HFFc6 (cell line): ENCODE measurements at places on chromosomes 1 and 21. TPM values are rescaled to one million over a fixed set of nuclear protein-coding genes. Genes with fewer than 3 reads are reported as not detected.

OLIG1 gene
- not detected in 2 replicates for total RNA-seq

SCP2 gene
- 131 to 155 TPM (median 140 TPM) in 3 replicates for total RNA-seq

CLCNKA gene
- total RNA-seq: not detected in 3 replicates

LCE1C gene
- total RNA-seq: not detected in 3 replicates

TLCD4 gene
- 0.18 to 0.26 TPM (median 0.19 TPM) in 3 replicates for total RNA-seq

MANEAL gene
- total RNA-seq: 9.9 to 10.9 TPM (median 10.1 TPM) in 3 replicates

OR6K3 gene
- not detected in 3 replicates for total RNA-seq

DNASE2B gene
- not detected in 3 replicates for total RNA-seq

AMIGO1 gene
- total RNA-seq: 4.2 to 8.2 TPM (median 7.2 TPM) in 3 replicates

- peaks cover 14% of the 10 kb centered on the region for H3K4me1 ChIP-seq
- H3K4me3 ChIP-seq: no peak overlapping the region
- peaks cover 14% of the 10 kb centered on the region for H3K36me3 ChIP-seq
Observed at GRCh38 chr1:246750752-246751151, 26.5 kb downstream of the SCCPDH start.

- peaks cover 15% of the 10 kb centered on the region; the same call in 1 of the 2 replicates for H3K27me3 ChIP-seq
- no peak for DNase-seq
- no peaks in the 10 kb centered on the region for H3K36me3 ChIP-seq
- H3K4me1 ChIP-seq: peaks cover 6% of the 10 kb centered on the region
- H3K27ac ChIP-seq: no peak overlapping the region
Observed at GRCh38 chr1:229945795-229946194, 121.2 kb upstream of the GALNT2 start.

DNA sequence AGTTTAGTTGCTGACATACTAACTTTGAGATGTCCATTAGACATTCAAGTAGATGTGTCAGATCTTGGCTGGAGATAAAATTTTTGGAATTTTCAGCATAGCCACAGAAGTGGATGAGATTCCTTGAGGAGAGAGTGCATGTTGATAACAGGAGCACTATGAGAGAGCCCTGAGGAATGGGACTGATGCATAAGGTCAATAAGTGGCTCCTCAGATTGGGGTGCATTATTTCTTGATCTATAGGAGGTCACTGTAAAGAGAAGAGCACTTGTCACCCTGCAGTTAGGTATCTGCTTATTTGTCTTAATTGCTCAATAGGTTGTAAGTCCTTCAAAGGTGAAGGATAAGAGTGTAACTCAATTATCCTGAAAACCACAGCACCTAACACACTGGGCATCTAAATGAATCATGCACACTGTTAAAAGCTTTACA lies 52.0 kb upstream of the TACSTD2 start:
- H3K36me3 ChIP-seq: peaks cover 9% of the 10 kb centered on the region
- peak overlapping the region; percentile 17 for H3K4me3 ChIP-seq
- peaks cover 31% of the 10 kb centered on the region for H3K4me1 ChIP-seq
- H3K27me3 ChIP-seq: peaks cover 2% of the 10 kb centered on the region; the same call in 1 of the 2 replicates

- H3K36me3 ChIP-seq: no peaks in the 10 kb centered on the region
- peaks cover 54% of the 10 kb centered on the region for H3K27me3 ChIP-seq
- H3K27ac ChIP-seq: no peak overlapping the region
Observed at GRCh38 chr1:204692841-204693356, 7.4 kb upstream of the LRRN2 start.

- no peak overlapping the region for H3K4me3 ChIP-seq
- H3K4me1 ChIP-seq: peaks cover 16% of the 10 kb centered on the region
- DNase-seq: no peak
- H3K36me3 ChIP-seq: peaks cover 8% of the 10 kb centered on the region; the same call in 1 of the 2 replicates
- H3K27ac ChIP-seq: no peak overlapping the region
Observed at GRCh38 chr1:205805082-205805711, 7.8 kb downstream of the SLC41A1 start.

- DNase-seq: peak; percentile 33
- peak overlapping the region; percentile 44; the same call in 1 of the 2 replicates for H3K27ac ChIP-seq
- H3K4me1 ChIP-seq: peaks cover 8% of the 10 kb centered on the region
Observed at GRCh38 chr21:37983336-37984095, 67.3 kb upstream of the KCNJ6 start.

DNA sequence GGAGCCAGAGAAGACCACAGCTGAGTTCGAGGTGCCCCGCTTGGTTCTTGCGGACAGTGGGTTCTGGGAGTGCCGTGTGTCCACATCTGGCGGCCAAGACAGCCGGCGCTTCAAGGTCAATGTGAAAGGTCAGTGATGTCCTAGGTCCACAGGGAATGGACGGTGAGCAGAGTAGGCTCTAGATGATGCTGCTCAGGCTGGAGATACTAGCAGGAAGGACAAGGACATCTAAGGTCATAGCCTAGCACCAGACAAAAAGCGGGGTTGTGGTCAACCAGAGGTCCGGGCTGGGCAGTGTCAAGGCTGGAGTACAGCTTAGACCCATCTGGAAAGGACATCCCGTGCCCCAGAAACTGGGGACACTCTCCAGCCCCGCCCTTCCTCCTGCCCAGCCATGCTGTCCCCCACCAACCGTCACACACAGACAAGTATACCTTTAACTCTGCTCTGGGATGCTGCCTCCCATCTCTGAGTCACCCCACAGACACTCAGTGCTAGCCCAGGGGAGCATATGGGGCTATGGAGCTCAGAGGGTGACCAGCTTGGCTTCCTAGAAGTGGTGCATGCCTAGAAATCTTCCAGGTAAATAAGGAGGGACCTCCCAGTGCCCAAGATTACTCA lies 8.7 kb downstream of the TIE1 start:
- peaks cover 10% of the 10 kb centered on the region; the same call in 1 of the 2 replicates for H3K4me1 ChIP-seq
- H3K27ac ChIP-seq: no peak overlapping the region
- H3K4me3 ChIP-seq: no peak overlapping the region
- no peaks in the 10 kb centered on the region for H3K36me3 ChIP-seq
- H3K27me3 ChIP-seq: peaks cover 24% of the 10 kb centered on the region

GRCh38 chr21:45857761-45858160 lies 123.8 kb upstream of the COL6A1 start:
- H3K4me3 ChIP-seq: no peak overlapping the region
- no peaks in the 10 kb centered on the region for H3K36me3 ChIP-seq
- peaks cover 6% of the 10 kb centered on the region for H3K27me3 ChIP-seq
- H3K4me1 ChIP-seq: peaks cover 20% of the 10 kb centered on the region
- H3K27ac ChIP-seq: no peak overlapping the region
- no peak for DNase-seq

DNA sequence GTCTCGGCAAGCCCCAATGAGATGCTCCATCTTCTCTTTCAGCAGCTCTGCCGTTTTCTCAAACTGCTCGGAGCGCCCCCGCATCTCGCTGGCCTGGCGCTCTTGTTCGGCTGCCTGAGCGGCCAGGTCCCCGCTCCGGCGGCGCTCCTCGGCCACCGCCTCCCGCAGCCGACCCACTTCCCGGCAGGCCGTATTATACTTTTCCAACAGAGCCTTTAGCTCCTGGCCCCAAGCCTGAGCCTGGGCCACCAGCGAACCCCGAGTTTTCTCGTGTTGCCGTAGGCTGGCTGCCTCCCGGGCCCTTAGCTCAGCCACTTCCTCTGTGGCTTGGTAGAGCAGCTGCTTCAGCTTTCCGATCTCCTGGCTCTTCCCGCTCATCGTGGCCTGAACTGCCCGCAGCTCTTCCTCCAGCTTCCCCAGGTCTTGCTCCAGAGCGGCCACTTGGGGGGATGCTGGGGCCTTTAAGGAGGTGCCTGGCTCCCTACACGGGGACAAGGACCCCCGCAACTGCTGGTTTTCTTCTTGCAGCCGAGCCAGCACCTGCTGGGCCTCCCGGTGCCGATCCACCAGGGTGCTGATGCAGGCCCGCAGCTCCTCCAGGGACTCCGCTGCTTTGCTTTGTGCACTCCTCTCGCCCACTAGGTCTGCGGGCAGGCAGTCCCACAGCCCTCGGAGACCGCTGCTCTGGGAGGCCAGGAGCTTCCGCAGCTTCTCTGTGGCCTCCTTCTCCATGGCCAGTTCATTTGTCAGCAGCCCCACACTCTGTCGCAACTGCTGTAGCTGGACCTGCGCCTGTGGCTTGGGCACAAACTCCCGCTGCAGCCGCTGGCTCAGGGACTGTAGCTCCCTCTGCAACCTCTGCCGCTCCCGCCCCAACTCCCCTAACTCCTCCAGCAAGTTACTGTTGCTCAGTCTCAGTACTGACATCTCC lies 13.4 kb upstream of the PIAS3 start:
- H3K27me3 ChIP-seq: peaks cover 22% of the 10 kb centered on the region
- H3K36me3 ChIP-seq: no peaks in the 10 kb centered on the region
- H3K27ac ChIP-seq: peak overlapping the region; percentile 77
- peak; percentile 25 for DNase-seq
- peak overlapping the region; percentile 87 for H3K4me3 ChIP-seq
- peaks cover 19% of the 10 kb centered on the region for H3K4me1 ChIP-seq

DNA sequence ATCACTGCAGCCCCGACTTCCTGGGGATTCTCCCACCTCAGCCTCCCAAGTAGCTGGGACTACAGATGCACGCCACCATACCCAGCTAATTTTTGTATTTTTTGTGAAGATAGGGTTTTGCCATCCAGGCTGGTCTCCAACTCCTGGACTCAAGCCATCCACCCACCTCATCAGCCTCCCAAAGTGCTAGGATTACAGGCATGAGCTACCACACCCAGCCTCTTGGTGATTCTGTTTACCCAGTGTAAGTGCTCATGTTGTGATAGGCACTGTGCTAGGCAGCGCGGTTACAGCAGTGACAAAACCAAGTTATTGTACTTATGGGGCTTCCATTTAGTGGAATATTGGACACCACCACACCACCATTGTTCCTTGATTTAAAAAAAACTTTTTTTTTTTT lies 9.7 kb upstream of the STX12 start:
- H3K36me3 ChIP-seq: peaks cover 5% of the 10 kb centered on the region; the same call in 1 of the 2 replicates
- H3K4me3 ChIP-seq: no peak overlapping the region
- no peaks in the 10 kb centered on the region for H3K27me3 ChIP-seq
- no peak overlapping the region for H3K27ac ChIP-seq

GRCh38 chr1:187451238-187451637 lies 622.5 kb downstream of the PLA2G4A start:
- H3K36me3 ChIP-seq: no peaks in the 10 kb centered on the region; the same call in 1 of the 2 replicates
- H3K27me3 ChIP-seq: no peaks in the 10 kb centered on the region
- DNase-seq: no peak
- H3K4me1 ChIP-seq: no peaks in the 10 kb centered on the region
- H3K27ac ChIP-seq: no peak overlapping the region

DNA sequence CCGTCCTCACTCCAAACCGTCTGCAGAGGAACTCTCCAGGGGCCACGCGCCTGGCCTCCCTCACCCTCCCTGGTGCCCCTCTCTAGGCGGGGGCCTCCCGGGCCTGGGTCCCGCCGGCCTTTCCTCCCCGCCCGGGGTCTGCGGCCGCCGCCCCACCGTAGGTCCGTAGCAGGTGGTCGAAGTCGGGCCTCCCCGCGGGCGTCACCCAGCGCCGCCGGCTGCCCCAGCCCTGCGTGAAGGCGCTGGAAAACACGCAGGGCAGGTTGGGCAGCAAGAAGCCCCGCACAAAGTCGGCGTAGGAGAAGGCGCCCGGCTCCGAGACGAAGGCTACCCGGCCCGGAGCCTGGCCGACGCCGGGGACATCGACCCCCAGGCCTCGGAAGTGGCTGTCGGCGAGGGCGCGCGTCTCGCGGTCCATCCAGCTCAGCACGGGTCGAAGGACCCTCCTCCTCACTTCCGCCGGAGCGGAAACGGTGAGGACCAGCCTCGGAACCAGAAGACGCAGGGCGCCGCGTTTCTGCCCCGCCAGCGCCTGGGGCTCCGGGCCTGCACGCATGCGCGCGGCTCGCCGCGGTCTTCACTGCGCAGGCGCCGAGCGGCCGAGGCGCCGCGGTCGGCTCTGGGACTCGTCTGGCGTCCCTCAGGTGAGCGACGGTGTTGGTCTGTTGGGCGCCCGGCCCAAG lies at the start of the genes JMJD4 and SNAP47:
TSS of gene JMJD4 (minus strand) at position 447 of the 683 bp plus-strand sequence. CDS start at position 418, 29 bp downstream.
TSS of gene SNAP47 (plus strand) at position 580 of the 683 bp plus-strand sequence. CDS start 12,302 bp downstream, outside the sequence.
- peaks cover 3% of the 10 kb centered on the region for H3K27me3 ChIP-seq
- DNase-seq: peak; percentile 89
- H3K27ac ChIP-seq: peak within 1 kb of the TSS; percentile 73
- H3K4me1 ChIP-seq: peaks cover 25% of the 10 kb centered on the region

DNA sequence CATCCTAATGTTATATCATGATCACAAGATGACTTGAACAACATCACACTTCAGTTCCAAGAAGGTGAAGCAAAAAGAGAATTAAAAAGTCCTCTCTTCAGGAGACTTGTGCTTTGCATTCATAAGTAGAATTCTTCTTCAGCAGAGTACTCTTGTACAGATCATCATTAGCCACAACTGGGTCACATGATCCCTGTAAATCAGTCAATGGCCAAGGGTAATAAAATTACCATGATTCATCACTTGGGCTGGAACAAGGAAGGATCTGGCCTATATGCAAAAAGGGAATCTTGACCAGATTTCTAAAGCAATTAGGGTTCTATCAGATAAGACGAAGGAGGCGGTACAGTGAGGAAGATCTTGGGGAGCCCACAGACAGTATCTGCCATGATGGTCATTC lies 458.0 kb upstream of the DEPDC1 start:
- no peak overlapping the region for H3K27ac ChIP-seq
- H3K36me3 ChIP-seq: no peaks in the 10 kb centered on the region
- H3K27me3 ChIP-seq: no peaks in the 10 kb centered on the region
- H3K4me3 ChIP-seq: no peak overlapping the region
- no peaks in the 10 kb centered on the region for H3K4me1 ChIP-seq

- no peak overlapping the region for H3K4me3 ChIP-seq
- peaks cover 5% of the 10 kb centered on the region; the same call in 1 of the 2 replicates for H3K4me1 ChIP-seq
- H3K27me3 ChIP-seq: peaks cover 8% of the 10 kb centered on the region
- no peak overlapping the region for H3K27ac ChIP-seq
- peak; percentile 34 for DNase-seq
Observed at GRCh38 chr1:169538998-169539871, 47.0 kb downstream of the F5 start.

DNA sequence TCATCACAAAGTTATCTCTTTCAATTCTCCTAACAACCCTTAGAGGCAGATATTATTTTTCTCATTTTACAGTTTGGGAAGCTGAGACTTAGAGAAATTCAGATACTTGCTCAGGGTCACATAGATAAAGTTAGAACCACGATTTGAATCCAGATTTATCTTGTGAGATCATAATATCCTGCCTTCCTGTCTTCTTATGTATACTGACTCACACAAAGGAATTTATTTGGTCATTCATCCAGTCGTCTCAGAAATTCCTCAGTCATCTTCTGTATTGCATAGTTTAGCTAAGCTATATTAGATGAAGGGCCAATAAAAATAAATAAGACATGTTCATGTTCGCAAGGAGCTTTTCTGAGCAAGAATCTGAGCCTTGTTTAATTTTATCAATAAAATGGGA lies 35.8 kb upstream of the RUNX1 start:
- peaks cover 31% of the 10 kb centered on the region for H3K36me3 ChIP-seq
- no peaks in the 10 kb centered on the region; the same call in 1 of the 2 replicates for H3K27me3 ChIP-seq
- peak overlapping the region; percentile 51; the same call in 1 of the 2 replicates for H3K4me3 ChIP-seq
- H3K4me1 ChIP-seq: peaks cover 86% of the 10 kb centered on the region

GRCh38 chr1:168521401-168522000 lies 22.3 kb downstream of the XCL2 start:
- no peak for DNase-seq
- no peaks in the 10 kb centered on the region for H3K36me3 ChIP-seq
- H3K27me3 ChIP-seq: peaks cover 12% of the 10 kb centered on the region
- no peak overlapping the region for H3K4me3 ChIP-seq
- H3K4me1 ChIP-seq: no peaks in the 10 kb centered on the region

GRCh38 chr1:20183616-20184271 lies 2.2 kb upstream of the UBXN10 start:
- peaks cover 4% of the 10 kb centered on the region for H3K36me3 ChIP-seq
- no peak overlapping the region for H3K27ac ChIP-seq
- DNase-seq: no peak
- H3K4me3 ChIP-seq: no peak overlapping the region
- peaks cover 44% of the 10 kb centered on the region for H3K27me3 ChIP-seq

- H3K27me3 ChIP-seq: peaks cover 7% of the 10 kb centered on the region
- H3K4me3 ChIP-seq: no peak overlapping the region
- H3K4me1 ChIP-seq: no peaks in the 10 kb centered on the region
- DNase-seq: no peak
- H3K36me3 ChIP-seq: no peaks in the 10 kb centered on the region
Observed at GRCh38 chr1:17944646-17945045, 163.0 kb upstream of the IGSF21 start.
